Right atrium auricular region (tissue), 2 donors: ENCODE measurements at places on chromosomes 4 and X. TPM values are rescaled to one million over a fixed set of nuclear protein-coding genes. Genes with fewer than 3 reads are reported as not detected.

DNA sequence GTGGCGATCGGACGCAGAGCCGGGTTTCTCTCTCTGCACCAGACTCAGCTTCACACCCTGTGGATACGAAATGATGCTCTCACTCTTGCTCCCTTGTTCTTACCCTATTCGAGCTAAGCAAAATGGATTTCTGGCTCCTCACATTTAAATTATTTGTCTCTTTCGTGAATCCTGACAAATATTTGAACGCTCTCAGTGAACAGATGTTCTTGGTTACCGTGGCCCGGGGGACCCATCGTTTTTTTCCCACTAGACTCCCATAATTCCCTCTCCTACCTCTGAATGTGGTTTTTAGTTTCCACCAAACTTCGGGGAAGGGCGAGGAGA lies 630 bp downstream of the SMARCA5 start:
- peak overlapping the region; percentile 92 for H3K27ac ChIP-seq
- H3K27me3 ChIP-seq, result no peaks in the 10 kb centered on the region
- no peaks in the 10 kb centered on the region for H3K4me1 ChIP-seq
- H3K4me3 ChIP-seq, result peak overlapping the region; percentile 83
- DNase-seq, result no peak

RAB33A gene
- 8.3 TPM for total RNA-seq

TRIM61 gene
- total RNA-seq, result 0.79 TPM

DNA sequence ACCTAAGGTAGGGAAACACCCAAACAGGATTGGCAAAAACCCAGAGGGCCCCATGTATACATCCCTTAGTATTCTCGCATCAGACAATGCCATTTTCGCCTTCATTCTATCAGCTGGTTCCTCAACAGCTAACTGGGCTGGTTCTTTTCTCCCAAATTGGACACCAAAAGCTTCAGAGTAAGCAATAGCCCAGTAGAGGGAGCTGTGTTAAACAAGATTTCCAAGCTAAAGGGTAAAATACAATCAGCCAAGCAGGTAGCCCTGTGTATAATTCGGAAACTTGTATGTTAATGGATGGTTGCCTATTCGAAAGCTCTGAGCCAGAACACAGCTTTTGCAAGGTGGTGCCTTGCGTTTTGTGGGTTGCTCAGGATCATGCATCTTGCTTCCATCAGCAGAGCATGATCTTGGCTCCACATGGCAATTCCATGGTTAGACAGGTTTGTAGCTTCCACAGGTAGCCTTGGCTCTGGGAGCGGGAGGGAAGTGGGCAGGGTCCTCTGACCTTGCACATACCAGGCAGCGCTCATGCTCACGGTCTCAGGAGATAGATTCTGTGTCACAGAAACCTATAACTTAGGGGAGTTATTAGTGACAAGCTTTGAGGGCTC lies 115.2 kb upstream of the LNX1 start:
- H3K27me3 ChIP-seq, result no peaks in the 10 kb centered on the region
- H3K4me3 ChIP-seq, result no peak overlapping the region
- no peak overlapping the region for H3K27ac ChIP-seq
- no peaks in the 10 kb centered on the region for H3K36me3 ChIP-seq
- no peak for DNase-seq

DNA sequence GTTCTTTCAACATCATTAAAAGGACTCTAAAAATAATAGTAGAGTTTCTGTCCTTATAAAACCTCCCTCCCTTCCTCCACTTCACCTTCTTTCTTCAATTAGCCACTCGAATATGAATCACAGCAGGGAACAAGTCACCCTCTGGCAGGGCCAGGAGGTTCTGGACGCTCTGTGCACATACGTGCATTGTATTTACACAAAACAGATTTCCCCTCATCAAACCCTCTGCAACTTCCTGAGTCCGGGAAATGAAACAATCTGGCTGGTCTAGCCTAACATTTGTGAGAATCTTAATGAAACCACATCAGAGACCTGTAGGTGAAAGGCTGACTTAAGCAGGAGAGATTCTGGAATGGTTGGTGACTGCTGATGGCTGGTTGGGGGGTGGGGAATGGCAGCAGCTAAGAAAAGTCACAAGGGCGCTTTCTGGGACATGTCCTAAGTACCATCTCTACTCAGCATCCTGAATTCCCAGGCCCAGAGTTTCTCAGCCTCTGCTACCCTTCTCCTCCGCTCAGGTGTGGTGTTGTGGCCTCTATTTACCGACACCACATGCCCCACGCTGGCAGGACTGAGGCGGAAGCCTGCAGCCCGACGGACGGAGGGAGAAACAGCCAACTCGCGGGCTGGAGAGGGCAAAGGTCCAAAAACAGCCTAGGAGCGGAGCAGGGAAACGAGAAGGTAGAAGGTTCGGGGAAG lies 1.0 kb downstream of the ZDHHC9 start:
- DNase-seq, result no peak
- peaks cover 3% of the 10 kb centered on the region for H3K4me1 ChIP-seq
- H3K4me3 ChIP-seq, result peak overlapping the region; percentile 62
- no peaks in the 10 kb centered on the region for H3K36me3 ChIP-seq
- H3K27ac ChIP-seq, result peak overlapping the region; percentile 79

PABPC1L2A gene
- not detected for total RNA-seq

DNA sequence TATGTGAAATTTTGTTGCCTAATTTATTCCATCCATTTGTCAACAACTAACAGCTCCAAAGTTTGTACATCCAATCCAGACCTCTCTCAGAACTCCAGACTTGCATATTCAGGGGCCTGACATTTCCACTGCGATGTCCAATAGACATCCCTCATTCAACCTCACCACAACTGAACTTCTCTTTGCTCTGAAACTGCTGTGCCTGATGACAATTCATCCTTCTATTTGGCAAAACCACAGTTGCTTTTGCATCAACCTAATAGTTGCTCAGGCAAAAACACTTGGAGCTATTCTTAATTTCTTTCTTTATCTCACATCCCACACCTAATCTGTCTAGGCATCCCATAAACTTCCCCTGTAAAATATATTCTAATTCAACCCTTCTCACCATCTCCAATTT lies 56.5 kb downstream of the ANTXR2 start:
- H3K27me3 ChIP-seq, result no peaks in the 10 kb centered on the region
- peaks cover 21% of the 10 kb centered on the region for H3K36me3 ChIP-seq
- H3K4me3 ChIP-seq, result no peak overlapping the region
- no peak overlapping the region for H3K27ac ChIP-seq

DNA sequence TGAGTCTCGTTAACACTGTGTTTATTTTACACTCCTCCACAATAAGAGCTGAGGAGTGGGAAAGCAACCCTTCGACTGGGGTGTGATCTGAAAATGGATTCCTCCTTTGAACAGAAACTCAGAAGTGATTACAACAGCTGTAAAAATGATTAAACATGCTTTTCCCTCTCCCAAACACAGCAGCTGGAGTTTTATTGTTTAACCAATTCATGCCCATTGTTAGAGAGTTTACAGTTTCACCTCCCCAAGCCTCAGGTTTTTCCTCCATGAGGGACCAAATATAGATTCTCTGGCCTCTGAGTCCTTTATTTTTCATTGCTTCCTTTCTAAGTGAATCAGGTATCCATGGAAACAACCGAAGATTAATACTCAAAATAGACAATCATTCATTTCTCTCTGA lies 263.0 kb upstream of the TAPT1 start:
- H3K36me3 ChIP-seq, result no peaks in the 10 kb centered on the region
- no peak overlapping the region for H3K27ac ChIP-seq
- H3K27me3 ChIP-seq, result no peaks in the 10 kb centered on the region
- DNase-seq, result no peak

GRCh38 chr4:20283039-20283438 lies 31.3 kb downstream of the SLIT2 start:
- H3K4me3 ChIP-seq, result no peak overlapping the region
- H3K36me3 ChIP-seq, result no peaks in the 10 kb centered on the region
- H3K4me1 ChIP-seq, result no peaks in the 10 kb centered on the region
- DNase-seq, result no peak
